Stimulated activated CD4-positive, alpha-beta T cell treated with anti-CD3 and anti-CD28 coated beads, Interleukin-4, amount 100 ng/mL, for 48 hours (primary cell): ENCODE measurements at places on chromosomes 11 and 22.
A peak's percentile ranks its signal among the peaks of the same experiment; 100 is the strongest.

DNA sequence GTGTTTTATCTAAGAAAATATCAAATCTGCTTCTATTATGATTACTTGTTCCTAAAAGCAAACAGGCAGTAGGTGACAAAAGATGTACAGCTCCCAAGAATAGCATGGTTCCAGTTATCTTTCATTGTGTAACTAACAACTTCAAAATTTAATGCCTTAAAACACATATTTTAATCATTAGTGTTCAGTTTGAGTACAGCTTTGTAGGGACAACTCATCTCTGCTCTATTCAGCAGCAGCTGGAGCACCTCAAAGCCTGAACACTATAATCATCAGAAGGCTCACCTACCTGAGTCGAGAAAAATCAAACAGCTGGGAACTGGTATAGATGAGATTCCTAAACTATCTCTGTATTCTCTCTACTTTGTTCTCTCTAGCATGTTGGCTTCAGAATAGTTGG lies 24.3 kb upstream of the OR5B12 start:
- DNase-seq = no peak

GRCh38 chr11:130314184-130314749 lies 450 bp downstream of the ZBTB44 start:
- peak; percentile 44 for DNase-seq

GRCh38 chr11:26909515-26909914 lies 84.4 kb upstream of the FIBIN start:
- no peak for DNase-seq

GRCh38 chr11:119912229-119912628 lies 183.2 kb upstream of the NECTIN1 start:
- DNase-seq = no peak

GRCh38 chr11:77510095-77510494 lies 36.2 kb upstream of the PAK1 start:
- no peak for DNase-seq

DNA sequence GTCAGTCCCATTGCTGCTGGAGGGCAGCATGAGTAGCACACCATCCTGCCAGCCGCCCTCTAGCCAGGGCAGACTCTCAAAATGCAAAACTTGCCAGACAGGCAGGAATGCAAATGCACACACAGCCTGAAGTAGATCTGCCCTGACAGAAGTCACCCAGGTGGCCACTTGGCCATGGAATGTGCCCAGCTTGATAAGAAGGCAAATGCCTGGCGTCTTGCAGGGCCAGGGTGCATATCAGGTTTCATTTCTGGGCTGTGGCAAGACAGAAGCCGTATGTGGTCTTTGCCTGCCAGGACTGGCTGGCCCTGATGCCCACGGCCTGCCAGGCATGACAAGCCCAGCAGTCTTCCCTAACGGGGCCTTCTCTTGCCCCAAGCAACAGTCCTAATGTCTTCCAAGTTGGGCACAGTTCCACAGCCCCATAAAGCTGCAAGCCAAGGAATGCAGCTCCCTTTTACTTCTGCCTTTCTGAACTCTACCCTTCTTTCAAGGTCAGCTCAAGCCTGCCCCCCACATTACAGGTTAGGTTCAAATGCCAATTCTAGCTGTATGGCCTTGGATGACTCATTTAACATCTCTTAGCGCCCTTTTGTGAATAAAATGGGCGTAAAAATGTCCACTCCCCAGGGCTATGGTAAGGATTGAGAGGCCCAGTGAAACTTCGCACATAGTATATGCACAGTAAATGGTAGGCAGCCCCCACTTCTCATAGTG lies 29.7 kb downstream of the POU2AF3 start:
- no peak for DNase-seq
